WERI-Rb-1 (cell line): ENCODE measurements at places on chromosomes 1 and 21.

GRCh38 chr1:229380536-229381160 is 37.8 kb upstream of the CCSAP start:
- no peak for DNase-seq

DNA sequence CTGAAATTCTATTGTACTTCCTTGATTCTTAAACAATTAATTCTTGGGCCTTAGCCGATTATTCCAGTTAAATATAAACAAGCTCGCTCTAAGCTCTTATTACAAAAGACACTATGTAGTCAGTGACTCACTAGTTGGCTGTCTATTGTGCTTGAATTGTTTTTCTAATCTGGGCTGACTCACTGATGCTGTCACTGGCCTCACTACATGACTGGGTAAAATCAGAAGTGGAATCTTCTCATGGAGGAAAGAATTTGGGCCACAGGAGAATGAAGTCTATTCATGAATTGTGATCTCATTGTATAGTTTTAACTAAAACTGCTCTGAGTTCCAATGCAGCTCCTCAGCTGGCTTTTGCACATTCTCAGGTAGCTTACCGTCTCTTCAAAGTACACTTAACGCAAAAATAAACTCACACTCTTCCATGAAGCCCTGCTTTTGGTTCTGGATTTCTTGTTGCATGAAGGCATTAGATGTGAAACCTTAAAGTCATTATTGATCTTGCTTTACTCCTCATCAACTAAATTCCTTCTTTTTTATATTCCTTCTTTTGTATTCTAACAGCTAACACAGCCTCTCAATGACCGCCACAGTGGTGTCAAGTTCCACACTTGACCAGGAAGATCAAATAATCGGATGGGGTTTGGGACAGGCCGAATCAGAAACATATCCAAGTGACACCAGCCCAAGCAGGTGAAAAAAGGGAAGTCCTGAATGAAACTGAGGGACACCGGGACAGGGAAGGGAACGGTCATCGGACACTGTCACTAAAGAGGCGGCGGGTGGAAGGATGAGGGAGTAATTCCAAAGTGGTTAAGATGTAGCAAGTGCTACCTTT is 80.9 kb upstream of the LBR start:
- no peak for DNase-seq

DNA sequence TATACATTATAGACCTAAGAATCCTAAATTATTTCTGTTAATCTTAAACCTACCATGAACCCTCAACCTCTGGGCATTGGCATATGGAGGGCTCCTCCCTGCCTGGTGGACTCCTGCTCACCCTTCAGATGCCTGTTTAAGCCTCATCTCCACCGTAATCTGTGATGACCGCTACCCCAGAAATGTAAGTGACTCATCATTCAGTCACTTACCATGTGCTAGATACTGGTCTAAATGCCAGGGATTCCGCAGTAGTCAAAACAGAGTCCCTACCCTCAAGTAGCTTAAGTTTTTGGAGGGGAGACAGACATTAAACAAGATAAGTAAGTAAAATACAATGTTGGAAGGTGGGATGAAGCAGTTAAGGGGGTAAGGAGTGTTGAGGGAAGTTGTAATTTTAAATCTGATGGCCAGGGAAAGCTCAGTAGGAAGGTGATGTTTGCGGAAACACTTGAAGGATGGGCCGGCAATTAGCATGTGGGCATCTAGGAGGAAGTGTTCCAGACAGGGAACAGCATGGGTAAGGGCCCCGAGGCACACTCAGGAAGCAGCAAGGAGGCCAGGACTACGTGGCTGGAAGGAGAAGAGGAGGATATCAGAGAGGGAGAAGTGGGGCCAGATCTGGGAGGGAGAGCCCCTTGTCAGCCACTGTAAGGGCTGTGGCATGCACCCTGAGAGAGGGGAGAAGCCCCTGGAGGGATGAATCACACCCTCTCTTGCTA is 141.7 kb upstream of the HOOK1 start:
- no peak for DNase-seq

DNA sequence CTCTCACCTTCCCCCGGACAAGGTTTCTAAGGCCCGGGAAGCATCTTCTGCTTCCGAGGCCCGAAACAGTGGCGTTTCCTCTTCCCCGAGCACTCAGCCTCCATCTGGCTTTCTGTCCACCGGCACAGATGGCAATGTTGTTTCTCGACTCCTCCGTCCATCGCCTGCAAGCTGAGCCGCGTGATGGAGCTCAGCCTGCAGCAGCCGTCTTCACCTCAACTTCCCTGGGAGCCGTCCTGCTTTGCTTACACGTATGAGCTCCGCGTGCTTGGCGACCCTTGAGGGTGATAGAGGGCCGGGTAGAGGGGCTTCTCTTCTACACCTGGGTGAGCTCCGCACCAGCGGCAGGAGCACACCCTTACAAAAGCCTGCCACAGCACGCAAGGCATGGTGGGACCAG is 80.4 kb downstream of the AJAP1 start:
- DNase-seq, result peak; percentile 54

DNA sequence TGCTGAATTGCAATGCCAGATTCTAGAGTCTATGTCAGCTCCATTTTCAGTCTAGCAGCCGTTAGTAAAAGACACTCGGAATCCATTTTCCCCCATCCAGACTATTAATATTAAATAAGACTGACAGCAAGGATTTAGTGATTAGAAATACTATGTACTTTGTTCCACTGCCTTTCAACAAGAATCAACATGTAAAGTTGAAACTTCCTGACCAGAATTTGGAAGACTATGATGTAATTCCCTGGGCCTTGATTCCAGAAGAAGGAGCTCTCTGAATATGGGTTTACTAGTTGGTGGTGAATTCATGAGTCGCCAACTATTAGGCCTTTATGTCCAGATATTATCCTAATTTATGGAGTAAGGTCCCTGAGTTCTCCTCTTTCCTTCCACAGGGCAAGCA is 24.8 kb downstream of the KDM1A start:
- no peak for DNase-seq

DNA sequence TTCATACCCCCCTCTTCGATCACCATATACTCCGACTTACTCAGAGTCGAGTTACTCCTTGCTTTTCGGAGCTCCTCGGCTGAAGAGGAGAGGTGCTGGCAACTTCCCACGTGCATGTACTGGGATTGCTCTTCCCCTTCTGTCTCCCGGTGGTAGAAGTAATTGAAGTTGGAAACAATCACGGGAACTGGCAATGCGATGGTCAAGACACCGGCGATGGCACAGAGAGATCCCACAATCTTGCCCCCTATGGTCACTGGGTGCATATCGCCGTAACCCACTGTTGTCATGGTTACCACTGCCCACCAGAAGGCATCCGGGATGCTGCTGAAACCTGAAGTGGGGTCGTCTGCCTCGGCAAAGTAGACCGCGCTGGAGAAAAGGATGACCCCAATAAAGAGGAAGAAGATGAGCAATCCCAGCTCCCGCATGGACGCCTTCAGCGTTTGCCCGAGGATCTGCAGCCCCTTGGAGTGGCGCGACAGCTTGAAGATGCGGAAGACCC is 1.5 kb downstream of the KCNA3 start:
- DNase-seq, result no peak

GRCh38 chr1:22331618-22332423 is 119.8 kb upstream of the ZBTB40 start:
- no peak for DNase-seq

- DNase-seq, result no peak
These were observed 124.1 kb downstream of the POU2F1 start for GRCh38 chr1:167344615-167345385.

GRCh38 chr1:167093846-167094516 is at the start of gene STYXL2:
TSS of gene STYXL2 (plus strand) at chr1:167094075. CDS start at chr1:167094850, 775 bp downstream.
- DNase-seq, result no peak

GRCh38 chr1:9366943-9367780 is 74.5 kb downstream of the SPSB1 start:
- DNase-seq, result no peak

GRCh38 chr21:37463083-37463801 is 96.7 kb downstream of the DYRK1A start:
- peak; percentile 42 for DNase-seq

DNA sequence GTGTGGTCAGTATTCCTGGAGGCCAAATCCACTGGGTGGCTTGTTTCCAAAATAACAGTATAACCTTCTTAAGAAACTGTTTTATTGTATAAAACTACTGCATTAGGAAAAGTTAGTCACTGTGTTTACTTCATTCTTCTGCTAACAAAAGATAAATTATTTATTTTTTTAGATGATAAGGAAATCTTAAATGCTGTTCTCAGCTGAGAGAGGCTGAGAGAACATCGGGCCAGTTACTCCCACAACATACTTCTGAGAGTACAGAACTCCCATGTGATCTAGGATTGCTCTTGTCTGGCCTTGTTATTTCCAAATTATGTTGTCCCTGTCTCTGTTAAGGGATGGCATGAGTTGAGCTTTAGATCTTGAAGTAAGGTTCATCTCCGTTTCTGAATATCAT is 96.7 kb upstream of the CXADR start:
- no peak for DNase-seq

DNA sequence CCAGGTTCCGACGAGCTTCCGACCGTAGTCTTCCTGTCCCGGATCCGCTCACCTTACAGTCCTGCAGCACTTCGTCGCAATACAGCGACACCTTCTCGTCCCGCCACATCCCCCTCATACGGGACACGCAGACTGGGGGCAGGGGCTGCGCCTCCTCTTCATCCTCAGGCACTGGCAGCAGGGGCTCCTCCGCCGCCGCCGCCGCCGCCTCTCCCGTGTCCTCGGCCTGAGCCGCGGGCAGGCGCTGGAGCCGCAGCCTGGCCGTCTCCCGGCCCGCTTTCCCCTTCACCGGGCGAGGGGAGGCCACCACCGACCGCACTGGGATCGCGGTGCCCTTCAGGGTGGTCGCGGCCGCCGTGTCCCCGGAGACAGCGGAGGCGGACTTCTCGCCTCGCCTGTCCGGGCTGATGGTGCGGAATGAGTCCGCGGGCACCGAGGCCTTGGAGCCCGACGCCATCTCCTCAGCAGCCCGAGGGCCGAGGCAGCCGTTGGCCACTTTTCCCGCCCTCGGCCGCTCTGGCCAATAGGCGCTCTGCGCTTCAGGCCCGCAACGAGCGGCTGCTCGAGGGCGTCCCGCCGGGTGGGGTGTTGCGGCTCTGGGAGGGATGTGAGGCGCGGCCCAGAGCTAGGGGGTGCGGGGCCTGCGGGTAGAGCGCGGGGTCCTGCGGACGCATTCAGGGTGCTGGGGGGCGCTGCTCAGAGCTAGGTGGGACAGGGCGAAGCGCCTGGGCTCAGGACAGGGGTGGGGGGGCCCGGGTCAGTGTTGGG is at the start of gene SHCBP1L:
TSS of gene SHCBP1L (minus strand) at position 490 of the 768 bp plus-strand sequence. CDS start at position 457, 33 bp downstream.
- no peak for DNase-seq

- DNase-seq, result no peak
These were observed 48.8 kb upstream of the RAP1A start for GRCh38 chr1:111570781-111571181.

GRCh38 chr1:113169591-113169990 is 96.6 kb downstream of the LRIG2 start:
- no peak for DNase-seq

DNA sequence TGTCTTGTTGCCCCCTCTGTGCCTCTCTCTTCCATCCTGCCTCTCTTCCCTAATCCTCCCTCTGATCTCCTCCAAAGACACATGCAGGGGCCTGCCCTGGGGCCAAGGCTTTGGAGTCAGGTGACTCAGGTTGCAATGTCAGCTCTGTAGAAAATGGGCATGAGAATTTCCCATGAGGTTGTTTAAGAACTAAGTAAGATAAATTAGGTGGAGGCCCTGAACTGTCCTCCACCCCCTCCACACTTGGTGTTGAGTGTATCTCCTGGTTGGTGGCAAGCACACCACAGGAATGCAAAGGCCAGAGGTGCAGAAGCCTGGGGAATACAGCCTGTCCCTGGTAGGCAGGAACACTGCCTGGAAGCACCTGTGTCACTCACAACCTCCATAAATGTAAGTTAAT is 63.9 kb upstream of the GRIK3 start:
- peak; percentile 70 for DNase-seq

DNA sequence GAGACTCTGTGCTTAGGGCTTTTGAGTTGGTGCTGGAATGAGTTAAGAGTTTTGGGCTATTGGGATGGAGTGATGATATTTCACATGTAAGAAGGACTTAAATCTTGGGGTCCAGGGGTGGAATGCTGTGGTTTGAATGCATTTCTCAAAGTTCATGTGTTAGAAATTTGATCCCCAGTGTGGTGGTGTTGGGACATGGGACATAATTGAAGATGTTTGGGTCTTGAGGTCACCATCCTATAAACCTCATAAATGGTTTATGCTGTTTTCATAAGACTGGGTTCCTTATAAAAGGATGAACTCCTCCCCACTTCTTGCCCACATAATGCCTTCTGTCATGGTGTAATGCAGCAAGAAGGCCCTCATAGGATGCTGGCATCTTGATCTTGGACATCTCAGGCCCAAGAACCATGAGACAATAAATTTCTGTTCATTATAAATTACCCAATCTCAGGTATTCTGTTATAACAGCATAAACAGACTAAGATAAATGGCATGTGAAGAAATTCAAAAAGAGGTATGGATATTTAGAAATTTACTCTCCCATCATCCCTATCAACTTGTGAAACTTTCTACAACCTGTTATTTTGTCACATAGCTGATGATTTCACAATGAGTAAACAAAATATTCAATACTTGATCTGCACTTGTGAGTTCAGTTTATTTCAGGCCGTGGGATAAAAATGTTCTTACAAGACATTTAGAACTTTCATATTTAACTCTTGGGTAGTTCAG is 48.0 kb upstream of the NEK7 start:
- no peak for DNase-seq

DNA sequence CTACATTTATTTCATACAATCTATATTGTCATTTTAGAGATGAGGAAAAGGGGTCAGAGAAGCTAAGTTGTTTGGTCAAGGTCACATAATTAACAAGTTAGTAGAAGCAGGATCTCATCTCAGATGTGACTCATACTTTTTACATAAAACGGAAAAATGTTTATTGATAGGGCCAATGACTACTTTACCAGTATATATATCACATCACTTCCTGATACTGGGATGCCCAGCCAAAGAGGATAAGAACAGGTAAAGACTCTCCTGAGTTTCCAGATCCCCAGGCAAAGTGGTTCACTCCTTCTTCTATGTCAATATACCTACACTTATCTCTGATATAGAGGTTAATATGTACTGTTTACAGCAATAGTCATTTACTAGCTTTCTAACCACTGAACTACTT is 21.0 kb downstream of the YIPF1 start:
- no peak for DNase-seq

DNA sequence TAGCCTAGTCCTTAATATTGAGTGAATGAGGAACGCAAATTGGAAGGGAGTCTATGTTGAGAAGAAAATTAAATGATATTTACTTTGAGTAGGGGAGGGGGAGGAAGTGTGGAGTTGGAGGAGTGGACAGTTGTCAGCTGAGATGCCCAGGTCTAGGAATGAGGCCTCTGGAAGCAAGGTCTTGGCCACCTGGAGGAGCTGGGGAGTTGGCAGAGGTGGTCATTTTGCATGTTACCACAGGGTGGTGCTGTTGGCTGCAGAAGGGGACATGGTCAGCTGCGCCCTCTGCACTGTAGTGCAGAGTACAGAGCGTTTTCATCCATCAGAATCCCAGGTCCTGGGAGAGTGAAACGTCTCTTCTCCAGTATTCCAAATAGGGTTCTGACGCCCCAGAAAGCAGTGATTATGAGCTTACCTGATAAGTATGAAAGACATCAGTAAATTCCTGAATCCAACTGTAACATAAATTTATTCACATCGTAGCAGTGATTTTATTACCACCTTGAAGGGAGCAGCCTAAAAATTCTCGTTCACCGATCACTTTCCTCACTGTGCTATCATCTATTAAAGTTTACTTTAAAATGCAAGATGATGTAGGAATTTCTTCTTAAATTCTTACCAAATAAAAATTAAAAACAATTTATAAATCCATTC is 13.8 kb downstream of the PARK7 start:
- DNase-seq, result peak; percentile 88

- DNase-seq, result no peak
These were observed 15.2 kb downstream of the GIPC2 start for GRCh38 chr1:78060857-78061563.
